ENCODE measurements at places on chromosomes 2 and 18.

DNA sequence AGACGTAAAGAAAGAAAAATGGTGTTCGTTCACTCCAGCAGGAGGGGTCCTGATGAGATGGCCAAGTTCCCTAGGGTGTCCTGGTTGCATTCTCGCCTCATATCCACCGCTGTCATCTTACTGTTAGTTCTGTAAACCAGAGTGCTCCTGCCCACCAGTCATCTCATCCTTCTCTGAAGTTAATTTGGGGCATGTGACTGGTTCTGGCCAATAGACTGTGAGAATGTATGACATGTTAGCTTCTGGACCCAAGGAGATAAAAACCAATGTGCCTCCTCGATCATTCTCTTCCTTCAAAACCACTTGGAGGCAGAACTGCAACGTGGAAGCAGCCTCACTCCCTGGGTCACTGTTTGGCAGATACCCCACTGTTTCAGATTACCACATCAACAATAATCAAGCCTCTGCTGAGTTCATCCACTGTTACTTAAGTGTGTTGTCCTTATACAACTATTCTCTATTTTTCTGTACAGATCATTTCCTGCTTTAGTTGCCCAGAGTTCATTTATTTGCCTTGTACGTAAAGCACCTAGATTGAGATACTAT, 759.1 kb downstream of the TSN start:
- no peak for DNase-seq

- DNase-seq, result no peak
Observed at GRCh38 chr2:207565736-207566500, 36.2 kb downstream of the CREB1 start.

DNA sequence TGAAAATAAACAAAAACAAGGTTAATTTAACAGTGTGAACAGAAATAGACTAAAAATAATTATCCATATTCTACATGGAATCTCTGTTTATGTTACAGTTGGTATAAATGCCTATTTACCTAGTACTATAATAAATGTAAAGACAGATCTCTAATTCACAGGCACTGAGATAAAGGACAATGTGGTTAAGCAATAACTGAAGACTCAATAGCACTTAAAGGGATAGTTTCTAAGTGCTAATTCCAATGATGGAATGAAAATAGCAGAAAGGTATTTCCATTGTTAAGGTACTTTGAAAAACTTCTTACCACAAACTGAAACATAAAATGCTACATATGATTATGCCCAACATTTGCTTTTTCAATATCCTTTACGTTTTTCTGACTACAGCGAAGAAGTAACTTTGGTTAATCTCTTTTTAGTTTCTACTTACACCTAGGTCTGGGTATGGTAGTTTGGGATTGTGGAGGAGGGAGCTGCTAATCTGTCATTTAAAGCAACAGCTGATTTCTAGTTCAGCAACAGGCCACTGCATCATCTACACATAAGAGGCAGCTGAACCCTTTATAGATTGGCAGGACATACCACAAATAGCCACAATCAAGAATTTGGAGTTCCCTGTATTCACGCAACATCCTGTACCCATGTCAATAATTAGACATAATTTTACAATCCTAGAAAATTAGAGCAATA, 27.2 kb downstream of the MAP4K3 start:
- DNase-seq, result no peak

DNA sequence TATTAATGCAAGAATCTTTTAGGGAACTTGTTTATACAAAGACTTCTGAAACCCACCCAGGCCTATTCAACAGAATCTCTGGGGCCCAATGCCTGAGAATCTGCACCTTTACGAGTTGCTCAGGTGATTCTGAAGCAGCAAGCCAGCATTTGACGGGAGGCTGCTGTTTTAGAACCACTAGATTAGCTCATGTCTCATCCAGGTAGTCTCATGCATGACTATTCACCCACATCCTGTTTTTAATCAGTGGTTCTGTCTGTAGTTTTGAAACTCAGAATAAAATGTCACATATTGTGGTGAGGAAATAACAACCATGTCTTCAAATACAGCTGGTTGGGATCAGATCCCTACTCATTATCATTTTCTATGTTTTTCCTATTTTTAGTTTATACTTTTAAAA, 39.5 kb downstream of the CYTIP start:
- DNase-seq, result no peak

- no peak for DNase-seq
Observed at GRCh38 chr18:68441241-68441640, 273.7 kb downstream of the TMX3 start.

DNA sequence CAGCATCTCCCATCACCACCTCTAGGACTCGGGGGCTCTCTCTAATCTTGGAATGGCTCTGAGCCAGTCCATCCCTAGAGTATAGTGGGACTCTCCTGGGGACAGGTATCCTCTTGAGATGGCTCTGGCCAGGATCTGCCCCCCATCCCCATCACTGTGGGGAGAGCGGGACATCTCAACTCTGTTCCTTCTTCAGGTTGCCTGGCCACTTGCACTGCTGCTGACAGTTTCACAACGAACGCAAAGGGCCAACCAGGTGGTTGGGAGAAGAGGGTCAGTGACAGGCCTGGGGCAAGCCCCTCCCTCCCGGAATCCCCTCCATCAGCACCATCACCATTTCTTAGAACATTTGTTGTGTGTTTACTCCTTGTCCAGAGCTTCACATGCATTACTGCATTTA, 62.6 kb downstream of the CIB4 start:
- no peak for DNase-seq

GRCh38 chr2:234075947-234076346, 25.4 kb downstream of the SPP2 start:
- DNase-seq, result no peak

GRCh38 chr18:79625195-79625923, 54.2 kb upstream of the CTDP1 start:
- DNase-seq, result no peak

DNA sequence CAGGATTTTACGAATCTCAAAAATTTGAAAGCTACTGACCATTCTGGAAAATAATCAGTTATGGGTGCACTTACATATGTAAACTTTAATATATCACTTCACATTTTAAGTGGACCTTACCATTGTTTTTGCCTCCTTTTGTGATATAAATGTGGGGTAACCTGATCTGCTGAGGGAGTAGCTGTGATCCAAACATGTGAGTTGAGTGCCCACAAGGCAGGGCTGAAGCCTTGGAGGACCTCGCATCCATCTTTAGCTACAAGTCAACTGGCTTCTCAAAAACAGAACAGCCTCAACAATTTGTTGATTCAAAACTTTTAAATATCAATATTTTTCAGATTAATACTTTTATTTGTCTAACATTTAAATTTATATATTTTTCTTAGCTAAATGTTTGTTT, 178.2 kb downstream of the PLCL1 start:
- DNase-seq, result no peak

DNA sequence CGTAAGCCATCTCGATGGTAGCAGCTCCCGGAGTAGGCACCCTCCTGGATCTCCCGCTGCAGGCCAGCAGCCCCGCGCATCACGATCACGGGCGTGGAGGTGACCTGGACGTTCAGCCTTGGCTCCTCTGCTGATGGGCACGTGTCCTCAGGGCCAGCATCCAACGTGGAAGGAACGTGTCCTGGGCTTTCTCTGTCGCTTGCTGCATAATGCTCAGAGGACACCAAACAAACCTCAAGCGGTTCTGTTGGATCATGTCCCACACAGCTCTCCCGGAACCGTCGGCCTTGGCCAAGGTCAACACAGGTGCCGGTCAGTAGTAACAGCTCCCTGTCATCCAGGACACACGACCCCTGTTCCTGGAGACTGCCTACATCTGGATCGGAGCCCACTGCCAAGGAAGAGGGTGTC, 23.1 kb downstream of the PASK start:
- DNase-seq, result no peak

GRCh38 chr2:141906678-141907077, 224.1 kb downstream of the LRP1B start:
- DNase-seq, result no peak

DNA sequence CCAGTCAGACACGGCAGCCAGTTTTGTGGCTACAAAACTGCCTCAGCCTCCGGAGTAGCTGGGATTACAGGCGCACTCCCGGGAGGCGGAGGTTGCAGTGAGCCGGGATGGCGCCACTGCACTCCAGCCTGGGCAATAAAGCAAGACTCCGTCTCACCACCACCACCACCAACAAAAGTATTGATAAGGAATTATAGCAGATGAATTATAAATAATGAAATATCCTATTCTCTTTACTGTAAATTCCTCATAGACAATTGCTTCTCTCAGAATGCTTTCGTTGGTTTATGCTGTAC, 1.4 kb upstream of the FAM161A start:
- no peak for DNase-seq

DNA sequence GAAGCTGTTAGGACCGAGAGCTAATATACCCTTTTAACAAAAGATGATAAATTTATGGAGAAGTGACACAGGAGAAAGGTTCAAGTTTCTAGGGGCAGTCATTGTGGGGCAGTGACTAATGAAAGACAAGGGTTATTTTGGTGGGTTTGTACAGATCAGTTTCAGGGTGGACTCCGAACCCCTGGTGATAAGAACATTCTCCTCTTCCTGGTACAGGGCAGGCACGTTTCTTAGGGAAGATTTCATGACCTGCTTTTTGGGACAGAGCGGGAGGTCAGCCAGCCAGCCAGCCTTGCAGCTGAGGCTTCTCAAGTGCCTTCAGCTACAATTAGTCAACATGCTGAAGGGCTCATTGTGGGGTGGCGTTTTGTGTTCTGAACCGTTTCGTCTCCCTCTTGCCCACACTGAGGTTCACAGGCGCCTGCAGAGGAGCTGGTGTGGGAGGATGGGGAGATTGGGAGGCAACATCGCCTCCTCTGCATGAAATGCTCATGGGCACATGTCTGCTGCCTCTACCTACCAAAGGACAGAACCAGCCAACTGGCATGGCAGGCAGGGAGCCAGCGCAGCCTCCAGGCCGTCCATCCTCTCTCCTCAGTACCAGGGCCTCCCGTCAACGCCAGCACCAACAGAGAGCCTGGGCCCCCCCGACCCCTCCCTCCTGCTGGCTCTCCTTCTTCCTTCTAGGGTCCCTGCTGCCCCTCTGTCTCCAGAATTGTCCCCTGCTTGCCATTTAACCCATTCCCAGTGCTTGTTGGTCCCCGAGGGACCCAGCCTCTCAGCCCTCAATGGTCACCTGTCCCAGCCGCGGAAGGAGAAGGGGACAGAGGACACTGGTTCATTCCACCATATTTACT, 9.6 kb downstream of the CHMP1B start:
- no peak for DNase-seq

DNA sequence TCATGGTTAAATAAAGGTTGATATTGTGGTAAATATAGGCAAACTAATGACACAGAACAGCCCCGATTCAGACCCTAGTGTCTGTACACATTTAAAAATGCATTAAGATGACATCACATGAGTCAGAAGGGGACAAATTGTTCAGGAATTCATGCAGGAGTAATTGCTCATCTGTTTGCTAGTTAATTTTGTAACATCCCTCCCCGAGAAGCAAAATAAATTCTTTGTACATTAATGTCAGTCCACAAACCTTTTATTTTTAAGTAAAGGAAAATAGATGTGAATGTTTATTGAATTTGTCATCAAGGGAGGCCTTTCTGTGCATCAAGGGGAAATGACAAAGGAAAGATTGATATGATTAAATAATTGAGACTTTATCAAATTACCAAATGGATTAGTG, 69.9 kb downstream of the SH3BP4 start:
- no peak for DNase-seq

DNA sequence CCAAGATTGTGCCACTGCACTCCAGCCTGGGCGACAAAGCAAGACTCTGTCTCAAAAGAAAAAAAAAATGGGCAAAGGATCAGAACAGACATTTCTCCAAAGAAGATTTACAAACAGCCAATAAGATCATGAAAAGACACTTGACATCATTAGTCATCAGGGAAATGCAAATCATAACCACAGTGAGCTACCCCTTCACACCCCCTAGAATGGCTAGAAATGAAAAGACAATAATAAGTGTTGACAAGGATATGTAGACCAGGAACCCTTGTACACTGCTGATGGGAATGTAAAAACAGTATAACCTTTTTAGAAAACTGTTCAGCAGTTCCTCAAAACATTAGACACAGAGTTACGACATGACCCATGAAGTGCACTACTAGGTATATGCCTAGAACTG, 18.4 kb upstream of the MTERF4 start:
- no peak for DNase-seq

DNA sequence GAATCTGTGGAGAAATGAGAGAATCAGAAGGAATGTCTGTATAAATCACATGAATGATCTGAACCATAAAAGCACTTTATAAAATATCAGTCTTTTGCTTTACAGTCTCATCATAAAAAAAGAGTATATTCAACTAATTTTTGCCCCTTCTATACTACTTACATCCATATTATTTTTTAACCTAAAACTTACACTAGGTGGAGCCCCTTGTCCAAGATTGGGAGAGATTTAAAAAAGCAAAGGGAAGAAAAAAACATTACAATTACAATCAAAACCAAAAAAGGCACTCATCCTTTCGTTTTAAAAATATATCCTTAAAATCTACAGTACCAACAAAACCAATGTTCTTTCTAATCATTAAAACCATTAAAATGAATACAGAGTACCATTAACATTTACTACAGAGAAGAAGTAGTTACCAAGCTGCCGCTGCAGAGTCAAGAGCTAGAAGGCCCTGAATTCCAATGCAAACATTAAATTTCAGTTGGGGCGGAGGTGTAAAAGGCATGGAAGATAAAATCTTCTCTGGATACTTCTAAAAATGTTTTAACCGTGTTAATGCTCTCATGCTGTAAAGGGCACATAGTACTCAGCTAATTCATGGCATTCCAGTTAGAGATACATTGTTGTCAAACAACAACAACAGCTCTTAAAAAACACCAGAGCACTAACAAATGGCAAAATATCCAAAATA, 56.7 kb upstream of the EPB41L3 start:
- no peak for DNase-seq

DNA sequence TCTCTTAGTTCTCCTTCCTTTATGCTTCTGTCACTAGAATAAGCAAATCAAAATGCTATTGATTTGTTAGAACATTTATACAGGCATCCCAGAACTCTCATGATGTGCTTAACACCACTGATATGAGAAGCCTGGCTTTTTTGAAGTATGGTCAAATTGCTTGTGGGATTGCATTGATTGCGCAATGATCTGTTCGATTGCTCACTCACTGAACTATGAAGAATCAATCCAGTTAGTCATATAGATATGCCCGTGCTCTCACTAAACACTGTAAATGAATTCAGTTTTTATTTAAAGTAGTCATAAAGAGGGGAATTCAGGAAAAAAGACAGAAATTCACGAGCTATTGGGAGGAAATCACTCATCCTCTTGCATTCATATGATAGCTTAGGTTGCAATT, 1237.8 kb downstream of the SUCLG1 start:
- no peak for DNase-seq

- DNase-seq, result peak; percentile 28
Observed at GRCh38 chr2:88874063-88874657, 182.7 kb downstream of the RPIA start.

DNA sequence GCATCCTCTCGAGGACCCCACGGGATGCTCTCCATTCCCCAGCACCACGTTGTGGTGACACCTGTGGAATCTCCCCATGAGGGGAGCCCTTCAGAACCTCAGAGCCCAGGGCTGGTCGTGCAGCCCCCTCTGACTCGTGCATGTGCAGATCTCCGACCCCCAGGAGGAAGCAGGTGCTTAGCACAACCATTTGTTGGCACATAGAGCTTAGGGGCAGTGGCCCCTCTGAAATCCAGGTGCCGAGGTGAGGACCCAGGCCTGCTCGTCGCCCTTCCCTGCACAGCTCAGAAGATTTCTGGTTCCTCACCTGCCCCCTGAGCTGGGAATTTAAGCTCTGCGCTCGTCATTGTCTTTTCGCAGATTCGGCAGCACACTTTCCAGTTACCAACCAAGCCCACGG, 1.3 kb upstream of the OTOS start:
- no peak for DNase-seq

GRCh38 chr2:69744456-69744855, 2.5 kb downstream of the ANXA4 start:
- no peak for DNase-seq

- DNase-seq, result no peak
Observed at GRCh38 chr2:59032499-59032898, 791.4 kb upstream of the FANCL start.
